ENCODE measurements at places on chromosomes 3 and 15.

DNA sequence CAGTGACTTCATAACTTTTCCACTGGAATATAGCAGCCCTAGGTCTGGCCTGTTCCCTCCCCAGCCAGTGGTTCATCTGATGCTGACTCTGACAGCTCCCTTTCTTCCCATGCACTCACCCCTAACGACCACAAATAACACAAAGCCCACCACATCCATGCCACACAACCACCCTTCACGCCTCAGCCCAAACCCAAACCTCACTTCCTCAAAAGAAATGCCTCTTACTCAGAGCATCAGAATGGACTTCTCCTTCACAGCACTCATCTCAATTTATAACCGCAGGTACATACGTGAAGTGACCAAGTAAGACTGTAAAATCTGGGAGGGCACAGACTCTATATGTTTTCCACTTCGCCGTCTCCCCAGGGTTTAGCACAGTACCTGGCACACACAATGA lies 1.1 kb downstream of the RBSN start:
- no peak for ATAC-seq

GRCh38 chr3:57505901-57506300 lies 38.2 kb downstream of the DNAH12 start:
- no peak for ATAC-seq

DNA sequence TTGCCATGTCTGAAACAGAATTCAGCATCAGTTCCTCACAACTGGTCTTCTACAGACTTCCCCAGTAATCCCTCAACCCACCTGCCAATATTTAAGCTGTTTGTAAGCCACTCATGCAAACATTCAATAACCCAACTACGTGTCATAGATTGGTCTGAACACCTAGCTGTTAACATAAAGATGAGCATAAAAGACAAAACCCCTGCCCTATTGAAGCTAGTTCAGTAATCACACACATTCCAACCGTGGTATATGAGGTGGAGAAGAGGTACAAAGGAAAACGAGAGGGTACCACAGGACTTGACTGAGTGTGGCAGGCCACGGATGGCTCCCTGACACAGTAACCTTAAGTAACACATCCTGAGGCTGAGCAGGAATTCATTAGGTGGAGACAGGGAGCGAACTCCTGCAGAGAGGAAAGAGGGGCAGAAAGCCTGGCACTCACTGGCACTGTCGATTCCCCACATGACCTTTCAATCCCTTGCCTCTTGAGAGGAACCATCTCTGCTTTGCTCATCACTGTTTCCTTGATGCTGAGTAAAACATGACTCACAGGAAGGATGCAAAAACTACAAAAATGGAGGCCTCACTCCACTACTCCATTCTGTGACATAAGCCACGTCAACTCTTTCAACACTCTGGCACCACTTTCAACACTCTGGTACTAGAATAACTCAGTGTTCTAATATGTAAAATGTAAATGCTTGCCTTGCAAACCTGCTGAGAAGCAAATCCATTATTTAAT lies 31.3 kb downstream of the RPN1 start:
- no peak for ATAC-seq

DNA sequence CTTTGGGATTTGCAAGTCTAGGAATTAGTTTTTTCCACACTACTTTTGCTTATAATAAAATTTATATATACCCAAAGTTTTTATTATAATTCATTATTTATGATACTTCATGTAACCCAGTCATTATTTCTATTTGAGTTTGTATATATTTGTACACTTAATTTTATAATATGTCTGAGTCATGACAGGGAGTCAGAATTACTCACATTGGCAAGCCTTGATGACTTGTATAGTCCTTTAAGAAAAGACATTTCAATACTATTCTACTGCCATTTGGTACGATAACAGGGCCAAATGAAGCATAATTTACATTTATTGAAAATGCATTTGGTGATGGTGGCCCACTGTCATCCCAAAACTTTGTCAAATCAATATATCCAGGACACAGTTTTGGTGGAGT lies 95.9 kb upstream of the UNC13C start:
- ATAC-seq = no peak

DNA sequence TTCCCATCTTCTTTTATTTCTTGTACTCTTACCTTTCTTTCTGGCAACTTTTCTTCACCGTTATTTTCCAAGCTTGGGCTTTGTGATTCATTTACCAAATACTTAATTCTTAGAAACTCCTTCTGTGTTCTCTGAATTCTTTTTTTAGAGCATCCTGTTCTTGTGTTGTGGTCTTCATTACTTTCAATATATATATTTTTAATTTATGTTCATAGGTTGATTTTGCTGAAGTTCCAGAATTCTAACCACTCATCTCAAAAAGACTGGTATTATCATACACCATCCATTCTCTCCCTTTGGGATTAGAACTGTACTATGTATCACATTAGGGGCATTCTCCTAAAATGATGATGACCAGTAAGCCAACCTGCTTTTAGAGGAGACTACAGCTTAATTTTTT lies 362.3 kb upstream of the CBLB start:
- ATAC-seq = no peak

GRCh38 chr3:15892311-15893227 lies 94.8 kb upstream of the ANKRD28 start:
- ATAC-seq = no peak

DNA sequence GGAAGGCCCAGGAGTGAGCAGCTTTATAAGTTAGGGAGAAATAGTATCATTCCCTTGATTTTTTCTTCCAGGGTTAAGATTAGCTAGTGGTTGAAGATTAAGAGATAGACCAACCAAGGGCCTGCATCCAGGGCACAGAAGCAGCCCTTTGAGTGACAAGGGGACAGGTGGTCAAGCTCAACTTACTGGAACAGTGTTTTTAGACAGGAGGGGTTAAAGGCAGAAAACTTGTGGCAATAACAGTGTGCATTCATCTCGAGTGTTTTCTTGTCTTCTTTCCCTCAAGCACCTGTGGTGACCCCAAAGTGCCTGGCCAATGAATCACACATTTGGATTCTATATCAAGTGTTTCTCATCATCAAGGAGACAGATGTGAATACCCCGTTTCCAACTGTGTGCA lies 267.5 kb downstream of the PDCD6IP start:
- no peak for ATAC-seq

- ATAC-seq = no peak
These were observed 123.2 kb downstream of the GOLIM4 start for GRCh38 chr3:167972502-167972901.

- ATAC-seq = no peak
These were observed 1.5 kb downstream of the CHST14 start for GRCh38 chr15:40472171-40472727.

DNA sequence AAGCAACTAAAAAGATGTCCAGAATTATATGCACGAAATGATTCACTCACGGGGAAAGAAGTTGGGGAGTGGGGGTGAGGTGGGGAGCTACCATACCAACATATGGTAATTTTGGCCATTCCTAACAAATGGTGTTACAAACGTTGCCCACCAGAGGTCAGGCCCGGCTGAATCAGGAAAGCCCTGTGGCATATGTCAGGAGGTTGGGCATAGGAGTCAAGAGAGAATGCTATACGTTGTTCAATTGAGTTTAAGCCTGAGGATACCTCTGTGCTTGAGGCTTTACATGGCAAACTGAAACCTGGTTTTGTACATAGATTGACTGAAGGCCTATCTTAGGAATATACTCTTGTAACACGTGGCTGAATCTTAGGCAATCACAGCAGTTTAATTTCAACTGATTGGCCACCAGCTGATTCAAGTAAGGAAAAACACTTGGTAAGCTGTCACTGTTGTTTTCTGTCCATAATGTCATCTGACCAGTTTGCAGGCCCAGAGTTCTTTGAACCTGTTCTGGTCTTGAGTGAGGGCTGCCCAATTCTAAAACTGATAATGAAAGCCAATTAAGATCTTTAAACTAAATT lies 23.4 kb upstream of the SLC2A2 start:
- ATAC-seq = peak; percentile 92

DNA sequence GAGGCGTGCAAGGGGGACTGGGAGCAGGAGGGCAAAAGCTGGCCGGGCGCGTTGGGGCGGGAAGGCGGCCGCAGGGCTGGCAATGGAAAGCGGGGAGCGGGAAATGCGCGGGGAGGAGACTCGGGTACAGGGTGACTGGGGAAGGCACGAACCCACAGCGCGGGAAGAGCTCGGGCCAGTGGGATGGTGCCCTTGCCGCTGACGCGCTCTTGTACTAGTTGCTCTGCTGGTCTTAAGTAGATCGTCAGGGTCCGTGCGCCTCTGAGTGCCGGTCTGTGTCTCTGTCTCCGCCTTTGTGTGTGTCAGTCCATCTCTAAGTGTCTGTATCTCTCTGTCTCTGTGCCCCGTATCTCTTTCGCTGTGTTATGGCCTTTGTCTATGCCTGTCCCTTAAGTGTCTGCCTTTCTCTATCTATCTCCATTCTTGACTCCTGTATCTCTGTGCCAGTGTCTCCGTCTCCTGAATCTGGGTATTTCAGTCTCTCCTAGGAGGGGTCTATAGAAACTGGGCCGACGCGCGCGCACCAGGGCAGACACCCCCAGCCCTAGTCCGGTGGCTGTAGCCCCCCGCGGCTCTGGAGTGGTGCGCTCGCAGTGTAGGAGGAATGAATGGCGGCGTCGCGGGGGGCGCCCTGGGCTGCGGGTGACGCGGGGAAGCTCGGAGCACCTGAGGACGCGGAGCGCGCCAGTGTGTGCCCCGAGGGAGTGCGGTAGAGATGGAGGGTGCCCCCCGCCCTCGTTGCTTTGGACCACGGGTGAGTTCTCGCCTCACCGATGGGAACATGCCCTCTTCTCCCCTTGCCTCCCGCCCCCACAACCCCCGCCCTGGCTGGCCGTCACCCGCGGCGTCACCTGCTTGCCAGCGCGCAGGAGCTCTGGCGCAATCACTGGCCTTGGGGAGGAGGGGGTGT lies 756 bp upstream of the CAMK2N2 start:
- peak; percentile 54 for ATAC-seq

DNA sequence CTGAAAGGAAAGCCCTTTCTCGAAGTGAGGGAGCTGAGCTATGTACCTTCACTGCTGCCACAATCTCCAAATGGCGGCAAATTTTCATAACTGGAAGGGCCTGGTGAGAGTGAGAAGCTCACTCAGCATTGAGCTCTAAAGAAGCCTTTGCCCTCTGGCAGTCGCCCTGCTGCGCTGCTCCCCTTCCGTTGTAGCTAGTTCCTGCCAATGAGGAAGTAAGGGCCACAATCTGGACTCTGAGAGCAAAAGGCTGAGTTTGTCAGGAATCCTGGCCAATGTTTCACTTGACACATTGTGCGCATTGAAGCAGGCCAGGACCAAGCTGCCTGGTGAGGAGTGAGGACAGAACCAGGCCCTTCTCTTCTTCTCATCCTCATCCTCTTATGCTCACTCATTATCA lies 579.5 kb downstream of the PDCD6IP start:
- ATAC-seq = no peak

GRCh38 chr15:98943051-98943508 lies 64.5 kb downstream of the PGPEP1L start:
- peak; percentile 39 for ATAC-seq

DNA sequence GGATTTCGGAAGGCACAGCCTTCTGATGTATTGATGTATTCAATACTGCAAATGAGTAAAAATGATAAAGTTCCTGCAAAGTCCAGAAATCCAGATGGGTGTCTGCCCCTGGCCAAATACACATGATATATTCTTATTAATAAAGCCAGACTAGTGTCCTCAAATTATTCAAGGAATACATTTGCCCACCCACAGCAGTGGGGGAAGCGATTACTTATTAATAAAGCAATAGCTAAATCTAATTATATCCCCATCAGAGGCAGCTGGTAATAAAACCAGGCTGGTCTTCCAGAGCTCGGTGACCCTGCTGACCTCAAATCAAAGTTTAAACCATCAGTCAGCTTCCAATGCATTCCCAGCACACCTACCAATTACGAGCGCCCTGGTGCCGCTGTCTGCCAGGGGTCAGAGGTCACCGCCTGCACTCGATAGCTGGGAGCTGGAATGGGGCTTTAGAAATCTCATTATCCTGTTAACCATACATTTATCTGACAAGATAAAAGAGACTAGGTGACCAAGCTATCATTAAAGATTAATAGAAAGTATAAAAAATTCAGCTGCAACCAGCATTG lies 330.3 kb downstream of the UACA start:
- ATAC-seq = no peak

- ATAC-seq = no peak
These were observed 13.9 kb downstream of the PCYT1A start for GRCh38 chr3:196273655-196274054.

DNA sequence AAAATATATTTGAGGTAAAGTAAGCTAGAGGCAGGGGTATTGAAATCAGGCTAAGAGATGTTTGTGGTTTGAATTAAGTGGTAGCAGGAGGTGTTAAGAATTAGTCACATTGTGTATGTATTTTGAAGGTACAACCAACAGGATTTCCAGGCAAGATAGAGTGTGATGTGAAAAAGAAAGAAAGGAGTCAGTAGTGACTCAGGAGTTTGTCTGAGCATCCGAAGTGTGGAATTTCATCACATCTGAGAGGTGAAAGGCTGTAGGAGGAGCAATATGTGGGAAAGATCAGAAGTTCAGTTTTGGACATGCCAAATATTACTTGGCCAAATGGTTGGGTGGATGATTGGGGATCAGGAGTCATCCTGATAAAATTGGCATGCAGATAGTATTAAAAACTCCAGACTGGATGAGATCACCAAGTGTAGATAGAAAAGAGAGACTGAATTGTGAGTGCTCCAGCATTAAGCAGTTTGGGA lies 32.1 kb upstream of the EBLN2 start:
- ATAC-seq = peak; percentile 80

DNA sequence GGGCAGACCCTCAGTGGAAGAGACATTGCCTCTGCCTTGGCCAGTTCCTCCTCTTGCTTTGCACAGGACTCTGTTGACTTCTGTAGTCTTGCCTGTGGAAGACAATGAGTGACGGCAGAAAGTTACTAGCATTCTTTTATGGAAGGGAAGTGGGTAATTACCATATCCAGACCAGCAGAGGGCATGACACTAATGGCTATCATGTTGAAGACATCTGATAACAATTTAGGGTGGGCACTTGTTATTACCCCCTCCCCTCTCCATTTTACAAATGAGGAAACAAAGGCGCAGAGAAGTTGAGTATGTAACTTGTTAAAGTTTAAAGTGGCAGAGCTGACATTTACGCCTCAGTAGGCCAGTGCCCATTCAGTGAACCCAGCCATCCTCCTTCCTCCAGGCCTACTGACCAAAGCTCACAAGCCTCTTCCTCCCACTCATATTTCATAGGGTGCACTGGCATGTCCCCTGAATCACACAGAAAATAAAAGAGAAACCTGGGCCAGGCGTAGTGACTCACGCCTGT lies 48.2 kb upstream of the FMN1 start:
- ATAC-seq = peak; percentile 66

GRCh38 chr15:87680208-87680607 lies 576.3 kb downstream of the NTRK3 start:
- ATAC-seq = no peak

DNA sequence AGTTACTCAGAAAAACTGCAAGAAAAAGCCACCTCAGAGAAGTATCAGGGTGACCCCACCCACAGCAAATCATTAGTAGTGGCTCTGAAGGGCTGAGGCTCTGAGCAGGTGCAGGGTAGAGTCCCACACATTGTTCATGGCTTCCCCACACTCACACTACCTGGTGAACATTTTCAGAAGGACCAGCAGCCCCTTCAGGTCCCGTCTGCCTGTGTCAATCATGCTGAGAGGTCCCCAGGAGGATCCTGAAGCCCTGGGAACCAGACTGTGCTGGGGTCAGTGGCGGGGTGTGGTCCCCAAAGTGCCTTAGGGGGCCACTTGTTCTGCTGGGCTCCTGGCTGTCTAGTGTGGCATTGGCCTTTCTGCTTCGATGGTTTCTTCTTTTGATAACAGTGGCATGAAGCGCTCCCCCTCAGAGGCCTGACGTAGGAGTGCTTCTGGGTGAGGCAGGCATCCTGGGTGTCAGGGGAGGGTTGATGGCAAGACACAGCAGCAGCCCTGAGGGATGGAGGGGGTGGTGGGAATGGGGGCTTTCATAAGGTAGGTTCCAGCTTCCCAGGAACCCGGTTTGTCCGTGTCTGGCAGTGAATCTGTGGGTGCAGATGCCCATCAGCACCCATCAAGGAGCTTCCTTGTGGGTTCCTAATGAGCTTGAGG lies 19.0 kb upstream of the FANCD2 start:
- no peak for ATAC-seq

Data from SK-N-SH treated with all-trans-retinoic acid at 6 μM for 48 hours (cell line).